ENCODE measurements at places on chromosomes 5 and 9.

GRCh38 chr9:133876836-133877235, 115.3 kb downstream of the VAV2 start:
- no peak for DNase-seq

- DNase-seq = no peak
Observed at GRCh38 chr5:169956756-169957155, 23.5 kb downstream of the INSYN2B start.

DNA sequence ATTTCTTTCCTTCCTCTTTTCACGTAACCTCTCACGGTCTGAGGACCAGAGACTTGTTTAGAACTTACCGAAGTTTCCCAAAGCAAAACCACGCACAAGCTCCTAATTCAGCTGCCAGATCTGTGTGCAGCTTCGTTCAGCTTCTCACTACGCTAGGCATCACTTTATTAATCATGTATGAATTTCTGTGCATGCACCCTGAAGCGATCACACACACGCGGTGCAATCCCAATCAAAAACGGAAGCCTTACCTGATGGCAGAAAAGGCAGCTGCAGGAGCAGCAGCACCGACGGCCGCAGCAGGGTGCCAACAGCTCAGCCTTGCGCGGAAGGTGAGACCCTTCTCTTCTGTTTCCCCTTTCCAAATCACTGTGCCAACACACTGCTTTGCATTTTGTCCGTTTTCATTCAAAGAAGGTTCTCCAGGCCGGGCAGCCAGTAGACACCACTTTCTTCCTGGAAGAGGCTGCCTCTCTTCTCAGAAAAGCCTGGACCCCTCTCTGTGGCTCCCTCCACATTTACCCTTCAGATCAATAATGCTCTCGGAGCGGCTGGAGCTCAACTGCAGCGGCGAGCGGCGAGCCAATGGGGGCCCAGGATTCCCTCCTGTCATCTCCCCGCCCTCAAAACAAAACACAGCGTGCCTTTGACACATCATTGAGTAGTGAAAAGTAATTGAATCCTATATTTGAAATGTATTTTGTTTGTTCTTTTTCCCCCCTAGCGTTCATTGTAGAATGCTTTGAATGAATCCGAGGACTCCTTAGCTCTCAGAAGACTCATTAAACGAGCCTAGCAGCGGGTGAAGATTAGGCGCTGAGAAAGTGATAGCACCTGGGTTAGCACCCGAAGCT, at the start of gene CDH12:
Gene CDH12, minus strand, starts transcription at position 538 of the 854 bp plus-strand sequence.
- no peak for DNase-seq

DNA sequence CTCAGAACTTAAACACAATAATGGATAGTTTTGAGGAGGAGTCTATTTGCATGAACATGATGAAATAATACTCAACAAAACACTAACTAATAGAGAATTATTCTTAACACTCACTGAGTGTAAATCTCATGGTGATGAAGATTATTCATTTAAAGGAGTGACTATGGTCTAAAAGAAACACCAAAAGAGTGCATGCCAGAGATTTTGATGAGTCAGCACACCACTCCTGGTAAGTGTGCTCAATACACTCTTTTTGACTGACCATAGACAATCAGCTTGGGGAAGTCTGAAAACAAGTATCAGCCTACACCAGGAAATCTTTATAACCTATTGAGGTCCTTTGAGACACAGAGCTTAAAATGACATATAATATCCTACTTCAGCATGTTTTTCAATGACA, 6.8 kb upstream of the FST start:
- DNase-seq = no peak

DNA sequence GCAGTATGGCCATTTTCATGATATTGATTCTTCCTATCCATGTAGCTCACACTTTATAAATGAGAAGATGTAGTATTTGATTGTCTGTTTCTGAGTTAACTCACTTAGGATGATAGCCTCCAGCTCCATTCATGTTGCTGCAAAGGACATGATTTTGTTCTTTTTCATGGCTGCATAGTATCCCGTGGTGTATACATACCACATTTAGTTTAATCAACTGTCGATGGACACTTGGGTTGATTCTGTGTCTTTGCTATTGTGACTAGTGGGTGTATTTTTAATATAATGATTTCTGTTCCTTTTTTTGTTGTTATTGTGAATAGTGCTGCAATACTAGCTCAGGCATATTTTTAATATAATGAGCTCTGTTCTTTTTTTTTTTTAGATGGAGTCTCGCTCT, 560.3 kb upstream of the ZNF608 start:
- no peak for DNase-seq

GRCh38 chr5:34045023-34045422, 2.0 kb upstream of the C1QTNF3 start:
- no peak for DNase-seq

GRCh38 chr5:178422400-178422775, 167.8 kb downstream of the COL23A1 start:
- no peak for DNase-seq

GRCh38 chr5:45399041-45399440, 297.1 kb downstream of the HCN1 start:
- no peak for DNase-seq

GRCh38 chr5:172336676-172337285, 53.2 kb upstream of the UBTD2 start:
- DNase-seq = no peak

- no peak for DNase-seq
Observed at GRCh38 chr5:125877248-125877647, 546.0 kb upstream of the GRAMD2B start.

DNA sequence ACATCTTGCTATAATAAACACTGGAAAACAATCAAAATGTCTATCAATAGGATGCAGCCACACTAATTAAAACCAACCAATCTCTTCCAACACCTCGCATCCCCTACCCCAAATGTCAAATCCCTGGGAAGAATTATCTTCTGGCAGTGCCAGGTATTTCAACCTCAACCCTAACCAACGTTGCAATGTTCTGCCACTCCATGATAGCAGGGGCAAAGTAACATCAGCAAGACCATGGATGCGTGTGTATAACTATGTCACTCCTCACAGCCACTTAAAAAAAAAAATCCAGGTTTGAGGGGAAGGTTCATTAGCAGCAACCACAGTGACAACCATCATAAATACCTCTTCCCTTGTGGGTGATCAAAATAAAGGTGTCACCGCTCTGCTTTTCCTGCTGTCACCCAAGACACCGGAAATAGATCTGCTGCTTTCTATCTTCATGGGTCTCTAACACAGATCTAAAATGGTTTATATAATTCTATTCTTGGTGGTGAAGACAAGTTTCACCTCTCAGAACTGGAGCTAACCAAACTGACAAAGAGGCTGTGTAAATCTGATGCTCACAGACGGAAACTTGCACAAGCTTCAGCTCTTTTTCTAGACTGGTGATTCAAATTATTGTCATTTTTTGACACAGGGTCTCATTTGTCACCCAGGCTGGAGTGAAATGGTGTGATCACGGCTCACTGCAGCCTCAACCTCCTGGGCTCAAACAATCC, 9.9 kb downstream of the HSPA9 start:
- no peak for DNase-seq

GRCh38 chr9:79242489-79242888, 329.3 kb upstream of the TLE4 start:
- no peak for DNase-seq

- no peak for DNase-seq
Observed at GRCh38 chr5:150762211-150762610, 3.4 kb upstream of the DCTN4 start.

DNA sequence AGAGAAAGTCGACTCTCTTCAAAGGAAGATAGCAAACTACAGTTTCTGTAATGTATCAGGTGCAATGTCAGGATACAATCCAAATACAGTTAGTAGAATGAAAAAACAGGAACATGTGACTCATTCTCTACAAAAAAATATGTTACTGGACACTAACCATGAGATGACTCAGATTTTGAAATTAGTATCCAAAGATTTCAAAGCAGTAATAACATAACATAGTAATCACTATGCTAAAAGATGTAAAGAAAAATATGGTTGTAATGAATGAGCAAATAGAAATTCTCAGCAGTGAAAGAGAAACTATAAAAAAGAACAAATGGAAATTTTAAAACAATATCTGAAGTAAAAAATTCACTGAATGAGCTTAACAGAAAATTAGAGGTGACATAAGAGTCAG, 42.3 kb downstream of the SHOC1 start:
- no peak for DNase-seq

All from HuH-7.5 (cell line).